Activated T-cell treated with anti-CD3 and anti-CD28 coated beads for 24 hours (primary cell): ENCODE measurements at places on chromosomes 11 and 22.
A peak's percentile ranks its signal among the peaks of the same experiment; 100 is the strongest.

GRCh38 chr22:25451480-25452114, 112.9 kb upstream of the GRK3 start:
- DNase-seq = no peak

- DNase-seq = no peak
Measured at GRCh38 chr22:24421428-24421931, 5.9 kb upstream of the ADORA2A start.

DNA sequence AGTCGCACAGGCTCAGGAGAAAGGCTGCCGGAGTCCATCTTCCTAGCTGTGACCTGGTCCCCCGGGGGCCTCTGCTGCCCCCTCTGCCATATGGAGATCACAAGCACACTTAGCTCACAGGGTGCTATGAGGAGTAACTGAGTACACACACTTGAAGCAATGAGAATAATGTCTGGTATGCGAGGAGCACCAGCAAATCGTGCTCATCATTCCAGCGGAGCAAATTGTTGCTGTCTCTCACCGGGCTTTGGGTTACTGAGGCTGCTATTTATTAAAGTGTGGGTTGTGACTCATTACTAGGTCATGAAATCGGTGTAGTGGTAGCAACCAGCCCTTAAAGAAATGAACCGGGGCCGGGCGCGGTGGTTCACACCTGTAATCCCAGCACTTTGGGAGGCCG, 48.1 kb upstream of the EIF3D start:
- no peak for DNase-seq

- no peak for DNase-seq
Measured at GRCh38 chr22:38566726-38567504, 3.1 kb downstream of the DMC1 start.

- no peak for DNase-seq
Measured at GRCh38 chr22:48083502-48083901, 1321.1 kb downstream of the TBC1D22A start.

DNA sequence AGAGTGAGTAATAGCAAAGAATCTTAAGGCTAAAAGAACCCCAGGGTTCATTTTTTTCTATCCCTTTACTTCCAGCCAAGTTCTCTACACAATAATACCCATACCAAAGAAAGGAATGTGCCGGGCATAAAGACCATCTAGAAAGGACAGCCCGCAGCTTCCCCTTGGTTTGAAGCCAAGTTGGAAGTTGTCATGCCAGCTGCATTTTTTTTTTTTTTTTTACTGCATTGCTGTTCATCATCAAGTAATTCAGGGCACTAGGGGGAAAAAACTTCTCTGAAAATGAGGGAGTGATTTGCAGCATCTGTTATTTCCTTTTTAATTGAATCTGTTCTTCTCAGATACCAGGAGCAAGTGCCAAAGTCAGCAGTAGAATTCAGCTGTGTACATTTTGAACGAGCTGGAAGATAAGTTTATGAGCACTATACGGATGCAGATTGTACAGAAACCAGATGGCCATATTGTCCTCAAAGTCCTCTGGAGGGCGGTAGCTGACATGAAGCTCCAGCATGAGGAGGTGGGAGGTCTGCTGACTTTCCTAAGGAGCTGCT, 56.4 kb downstream of the UBASH3B start:
- no peak for DNase-seq

DNA sequence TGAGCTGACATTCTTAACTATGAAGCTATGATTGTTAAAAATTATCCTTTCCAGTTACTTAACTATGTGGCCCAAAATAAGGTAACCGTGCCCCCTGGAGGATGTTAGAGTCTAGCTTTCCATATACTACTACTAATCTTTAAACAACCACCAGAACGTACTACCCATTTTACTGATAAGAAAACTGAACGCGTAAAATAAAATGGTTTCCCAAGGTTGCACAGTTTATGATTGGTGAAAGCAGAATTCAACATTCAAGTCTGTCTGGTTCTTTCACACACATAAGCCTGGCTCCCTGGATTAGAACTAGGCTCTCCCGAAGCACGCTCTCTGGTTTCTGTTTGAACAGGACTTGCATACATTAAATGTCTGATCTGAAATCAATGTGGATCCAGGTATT, 437.8 kb upstream of the CCDC90B start:
- DNase-seq = no peak

DNA sequence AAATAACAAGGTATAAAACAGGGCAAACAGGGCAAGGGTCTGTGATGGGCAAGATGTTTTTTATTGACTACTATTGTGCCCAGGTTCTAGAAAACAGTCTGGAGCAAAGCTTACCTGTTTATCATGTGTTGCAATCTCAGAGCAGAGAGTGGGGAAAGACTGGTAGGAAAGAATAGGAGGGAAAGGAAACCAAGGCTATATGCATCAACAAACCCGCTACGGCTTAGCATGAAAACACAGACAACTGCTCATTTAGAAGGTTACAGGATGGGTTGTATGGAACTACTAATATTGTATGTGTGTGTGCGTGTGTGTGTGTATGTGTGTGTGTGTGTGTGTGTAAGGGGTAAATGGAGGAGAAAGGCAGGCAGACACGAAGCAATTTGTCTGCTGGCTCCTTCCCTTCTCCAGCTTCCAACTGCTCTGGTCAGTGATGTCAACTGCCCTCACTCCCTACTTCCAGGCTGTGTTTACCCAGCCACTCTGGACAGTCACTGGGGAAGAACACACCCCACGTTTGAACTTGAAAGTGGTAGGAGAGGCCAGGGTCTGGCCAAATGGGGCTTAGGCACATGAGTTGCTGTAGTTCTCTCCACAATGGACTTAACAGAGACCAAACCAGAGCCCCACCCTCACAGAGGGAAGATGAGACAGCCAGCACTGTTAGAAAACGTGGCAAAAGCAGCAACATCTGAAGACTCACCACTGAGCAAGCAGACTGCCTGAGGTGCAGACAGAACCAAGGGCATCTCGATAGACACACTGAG, 47.0 kb downstream of the GAB2 start:
- DNase-seq = no peak

- DNase-seq = no peak
Measured at GRCh38 chr11:117089685-117090084, 8.5 kb downstream of the SIK3 start.

- peak; percentile 44 for DNase-seq
Measured at GRCh38 chr22:41532908-41533825, 11.1 kb downstream of the POLR3H start.

GRCh38 chr22:29722151-29722550, 2.3 kb downstream of the CABP7 start:
- no peak for DNase-seq

DNA sequence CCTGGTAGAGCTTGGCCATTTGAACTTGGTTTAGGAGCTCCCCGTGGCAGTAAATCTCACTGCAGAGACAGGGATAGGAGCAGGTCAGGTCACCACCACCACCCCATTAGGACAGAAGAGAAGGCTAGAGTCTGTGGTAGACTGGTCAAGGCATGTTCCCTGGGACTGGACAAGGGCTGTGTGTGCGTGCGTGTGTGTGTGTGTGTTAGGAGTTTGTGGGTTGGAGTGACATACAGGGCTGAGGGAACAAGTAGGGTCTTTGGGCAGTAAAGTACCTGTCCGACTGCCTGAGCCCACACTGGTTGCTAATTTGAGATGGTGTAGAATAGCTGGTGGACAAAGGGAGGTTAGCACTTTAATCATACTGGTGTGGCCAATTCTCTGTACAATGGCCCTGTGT, 16.1 kb downstream of the TREH start:
- DNase-seq = no peak

DNA sequence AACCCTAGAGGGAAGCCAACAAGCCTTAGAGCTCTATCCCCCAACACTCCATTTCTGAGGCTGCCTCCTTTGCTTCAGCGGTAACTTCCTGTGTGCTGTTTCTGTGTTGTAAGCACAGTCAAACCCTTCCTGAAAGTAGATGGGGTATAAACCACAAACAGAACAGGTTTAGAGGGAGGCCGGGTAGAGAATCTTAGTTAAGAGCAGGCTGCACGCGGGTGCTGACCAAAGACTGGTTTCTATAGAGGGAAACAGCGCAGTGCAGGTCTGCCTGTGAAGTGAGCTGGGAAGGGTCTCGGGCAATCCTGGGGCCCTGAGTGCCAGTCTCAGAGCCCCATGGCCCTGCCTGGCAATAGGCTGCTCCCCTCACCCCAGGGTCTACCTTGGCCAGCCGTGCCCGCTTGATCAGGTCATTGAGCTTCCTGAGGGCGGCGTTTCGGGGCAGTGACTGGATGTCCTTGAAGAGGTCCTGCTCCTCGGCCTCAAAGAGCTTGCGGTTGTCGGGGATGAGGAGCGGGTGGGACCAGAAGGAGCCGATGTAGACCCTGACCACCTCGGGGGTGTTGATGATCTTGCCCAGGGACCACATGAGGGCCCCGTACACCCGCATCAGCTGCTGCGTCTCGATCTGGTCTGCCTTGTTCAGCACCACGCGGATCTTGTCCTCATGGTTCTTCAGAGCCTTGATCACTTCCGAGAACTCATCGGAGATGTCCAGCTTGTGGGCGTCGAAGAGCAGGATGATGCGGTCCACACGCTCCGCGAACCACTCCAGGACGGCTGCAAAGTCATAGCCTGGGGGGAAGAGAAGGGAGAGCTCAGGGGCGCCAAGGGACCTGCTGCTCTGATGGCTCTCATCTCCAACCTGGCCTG, 15.3 kb upstream of the CDC42BPG start:
- DNase-seq = peak; percentile 57

- DNase-seq = no peak
Measured at GRCh38 chr11:376531-377173, 7.4 kb downstream of the B4GALNT4 start.

DNA sequence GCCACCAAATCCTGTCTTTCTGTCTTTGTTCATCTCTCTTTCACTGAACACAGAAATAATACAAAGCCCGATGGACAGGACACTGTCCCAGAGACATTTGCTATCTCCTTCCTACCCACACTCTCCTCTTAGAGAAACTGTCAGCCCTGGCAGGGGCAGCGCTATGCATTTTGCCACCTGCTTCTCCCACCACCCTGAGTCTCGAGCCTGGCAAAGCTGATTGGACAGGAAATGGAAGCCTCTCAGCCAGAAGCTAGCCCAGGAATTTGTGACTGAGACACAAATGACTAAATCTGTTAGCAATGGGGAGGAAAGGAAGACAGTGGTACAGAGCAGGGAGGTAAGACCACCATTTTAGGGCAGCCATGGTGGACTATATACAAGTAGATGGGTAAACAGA, 14.9 kb upstream of the GALNT18 start:
- DNase-seq = no peak

DNA sequence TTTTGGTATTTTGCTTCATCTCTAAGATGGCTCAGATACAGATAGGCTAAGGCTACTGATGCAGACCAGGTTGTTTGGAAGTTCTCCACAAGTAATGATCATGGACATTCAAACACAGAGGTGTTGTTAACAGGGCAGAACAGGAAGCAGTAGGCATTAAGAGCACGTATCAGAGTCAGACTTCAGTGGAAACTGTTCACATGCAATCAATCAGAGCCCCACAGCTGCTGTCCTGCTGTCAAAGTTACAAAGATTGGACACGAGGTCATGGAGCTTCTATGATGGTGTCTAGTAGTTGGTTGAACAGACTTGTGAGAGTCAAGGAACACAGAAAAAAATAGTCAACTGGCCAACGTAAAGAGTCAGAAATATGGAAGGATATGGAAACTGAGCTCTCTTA, 19.8 kb downstream of the OR10D3 start:
- DNase-seq = no peak

DNA sequence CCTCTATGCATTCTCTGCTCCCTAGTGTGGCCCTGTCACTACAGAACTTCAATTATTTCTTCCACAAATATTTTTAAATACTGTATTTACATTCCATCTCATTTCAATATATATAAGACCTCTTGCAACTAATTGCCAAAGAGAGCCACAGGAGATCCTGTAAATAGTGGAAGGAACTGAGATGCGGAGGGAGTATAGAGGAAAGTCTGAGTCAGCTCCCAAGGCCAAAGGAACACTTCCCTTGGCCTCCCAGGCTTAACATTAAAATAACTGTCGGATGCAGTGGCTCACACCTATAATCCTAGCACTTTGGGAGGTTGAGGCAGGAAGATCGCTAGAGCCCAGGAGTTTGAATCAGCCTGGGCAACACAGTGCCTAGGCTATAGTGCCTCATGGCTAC, 31.2 kb downstream of the RBFOX2 start:
- DNase-seq = no peak

DNA sequence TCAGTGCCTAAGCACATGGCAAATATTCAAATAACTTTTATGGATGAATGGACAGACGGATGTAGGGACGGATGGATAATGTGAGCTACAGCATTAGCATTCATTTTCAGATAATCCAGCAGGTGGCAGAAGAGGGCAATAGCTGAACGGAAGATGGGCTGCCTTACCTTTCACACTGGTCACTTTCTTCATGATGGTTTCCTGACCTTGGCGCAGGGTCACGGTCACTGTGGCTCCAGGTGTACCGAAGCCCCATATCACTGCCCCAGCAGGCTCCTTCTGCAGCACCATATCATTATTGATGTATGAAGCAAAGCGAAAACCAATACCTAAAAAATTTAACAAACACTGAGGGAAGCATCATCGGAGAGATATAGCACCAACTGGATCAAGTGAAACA, 4.3 kb downstream of the SIAE start:
- no peak for DNase-seq

DNA sequence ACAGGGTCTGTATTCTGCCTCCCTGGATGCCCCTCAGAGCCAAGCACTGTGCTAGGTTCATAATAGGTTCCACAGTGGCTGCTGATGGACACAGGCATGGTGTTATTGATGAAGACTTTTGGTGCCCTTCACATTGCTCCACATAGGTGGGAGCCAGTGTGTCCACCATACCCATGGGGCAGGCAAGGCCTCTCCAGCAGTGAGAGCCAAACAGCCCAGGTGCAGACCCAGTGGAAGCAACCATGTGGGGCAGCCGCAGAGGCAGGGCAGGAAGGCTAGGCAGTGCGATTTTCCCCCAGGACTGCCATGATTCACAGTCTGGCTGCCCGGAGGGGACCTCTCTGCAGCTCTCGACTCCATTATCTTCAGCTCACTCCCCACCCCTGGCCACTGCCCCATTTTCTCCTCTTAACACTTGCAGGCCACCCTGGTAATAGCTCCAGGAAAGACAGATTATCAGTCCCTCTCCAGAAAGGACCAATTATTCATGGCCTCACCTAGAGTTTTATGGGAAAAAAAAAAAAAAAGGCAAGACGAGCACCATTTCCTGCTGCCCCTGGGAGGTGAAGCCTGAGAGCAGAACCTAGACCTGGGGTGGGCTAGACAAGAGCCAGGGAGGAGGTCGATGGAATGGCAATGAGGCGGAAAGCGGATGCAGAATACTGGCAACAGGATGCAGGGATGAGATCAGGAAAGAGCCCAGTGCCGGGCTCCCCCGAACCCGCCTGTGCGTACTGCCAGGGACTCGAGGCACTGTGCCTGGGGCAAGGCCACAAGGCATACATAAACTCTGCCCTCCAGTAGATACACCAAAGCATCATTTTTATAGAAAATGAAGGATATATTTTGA, 343.0 kb upstream of the NCAM1 start:
- no peak for DNase-seq
